ENCODE measurements at places on chromosomes 1 and 21.
A peak's percentile ranks its signal among the peaks of the same experiment; 100 is the strongest.

DNA sequence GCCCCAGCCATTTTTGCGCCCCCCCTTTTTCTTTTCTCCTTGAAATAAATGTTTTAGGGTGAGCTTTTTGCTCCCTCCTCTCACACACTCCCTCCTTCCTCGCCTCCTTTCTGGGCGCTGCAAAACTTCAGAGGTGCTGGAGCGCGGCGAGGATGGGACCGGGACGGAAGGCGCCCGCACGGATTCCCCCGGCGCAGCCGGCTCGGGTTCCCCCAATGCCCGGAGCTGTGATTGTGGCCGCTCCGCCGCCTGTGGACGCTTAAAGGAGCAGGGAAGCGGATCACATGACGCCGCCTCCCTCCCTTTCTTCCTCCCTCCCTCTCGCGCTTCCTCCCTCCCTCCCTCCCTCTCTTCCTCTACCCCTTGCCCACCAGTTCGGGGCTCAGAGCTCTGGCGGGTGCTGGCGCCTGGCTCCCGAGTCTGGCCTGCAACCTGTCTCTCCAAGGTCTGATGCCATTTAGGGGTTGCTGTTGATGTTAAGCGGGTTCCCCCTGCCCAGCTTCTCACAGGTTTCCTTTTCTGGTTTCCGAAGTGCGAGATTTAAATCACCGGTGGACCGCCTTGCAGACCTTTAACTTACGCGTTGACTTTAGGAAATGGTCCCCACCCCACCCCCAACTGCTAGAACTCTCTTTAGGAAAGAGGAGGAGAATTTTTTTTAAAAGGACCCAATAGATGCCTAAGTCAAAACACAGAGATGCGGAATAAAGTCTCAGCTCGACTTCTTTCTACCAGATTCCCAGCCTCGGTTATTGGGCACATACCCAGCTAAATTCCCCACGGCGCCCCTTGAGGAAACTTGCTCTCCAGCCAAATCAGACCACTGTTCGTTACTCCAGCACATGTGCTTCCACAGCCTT, at the start of gene WLS:
Gene WLS (minus strand): TSS at position 235 of the 860 bp plus-strand sequence. CDS start 224 bp downstream, at position 11.
- DNase-seq = peak; percentile 60

GRCh38 chr1:20430355-20431175, 55.4 kb downstream of the CAMK2N1 start:
- DNase-seq = no peak

DNA sequence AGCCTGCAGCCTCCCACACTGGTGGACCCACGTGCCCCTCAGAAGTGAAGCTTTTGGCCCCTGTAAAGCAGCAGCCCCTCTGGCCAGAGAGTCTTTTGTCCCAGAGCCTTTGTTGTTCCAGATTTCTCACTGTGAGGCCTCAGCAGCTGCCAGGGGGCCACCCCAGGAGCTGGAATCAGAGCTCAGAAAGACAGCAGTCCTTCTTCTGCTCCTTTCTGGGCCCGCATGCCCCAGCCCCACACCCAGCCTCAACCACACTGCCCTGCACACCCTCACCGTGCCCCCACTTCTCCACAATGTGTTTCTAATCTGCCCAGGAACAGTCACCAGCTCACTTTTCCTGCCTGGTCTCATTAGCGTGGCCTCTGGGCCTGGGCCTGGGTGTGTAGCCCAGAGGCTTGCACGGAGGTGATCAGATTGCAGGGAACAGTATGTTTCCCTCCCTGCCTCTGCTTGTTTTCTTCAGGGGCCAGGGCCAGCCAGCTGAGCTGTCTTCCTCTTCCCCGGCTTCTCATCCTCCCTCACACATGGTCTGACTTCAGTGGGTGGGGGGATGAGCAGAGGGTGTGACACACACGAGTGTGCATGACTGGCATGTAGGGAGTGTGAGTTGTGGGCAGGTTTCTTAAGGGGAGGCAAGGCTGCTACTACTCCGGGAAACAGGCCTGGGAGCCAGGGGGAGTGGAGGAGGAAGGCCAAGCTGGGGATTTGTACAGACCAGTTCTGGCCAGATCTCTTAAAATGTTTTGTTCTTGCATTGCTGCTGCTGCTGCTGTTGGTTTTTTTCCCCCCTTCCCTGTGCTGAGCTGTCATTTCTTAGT, 82.5 kb upstream of the ZNF648 start:
- DNase-seq = no peak

- DNase-seq = no peak
Observed at GRCh38 chr1:181126871-181127587, 38.5 kb downstream of the IER5 start.

- no peak for DNase-seq
Observed at GRCh38 chr1:212055333-212055732, 19.8 kb downstream of the DTL start.

DNA sequence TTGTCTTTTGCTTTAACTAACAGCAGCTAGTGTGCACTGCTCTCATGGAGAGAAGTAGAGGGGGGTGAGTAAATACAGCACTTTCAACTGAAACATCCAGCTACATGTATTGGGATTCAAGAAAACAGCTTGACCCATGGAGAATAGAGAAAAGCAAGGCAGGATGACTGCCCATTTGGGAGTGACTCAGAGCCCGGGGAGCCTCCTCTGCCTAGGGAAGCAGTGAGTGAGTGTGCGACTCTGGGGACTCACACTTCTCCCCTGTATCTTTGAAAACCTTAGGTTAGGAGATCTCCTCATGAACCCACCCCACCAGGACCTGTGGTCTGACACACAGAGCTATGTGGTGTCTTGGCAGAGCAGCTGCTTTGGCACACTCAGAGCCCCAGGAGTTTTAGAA, 82.0 kb upstream of the PTGFR start:
- no peak for DNase-seq

GRCh38 chr1:67827688-67828087, 5.6 kb downstream of the GNG12 start:
- DNase-seq = no peak

DNA sequence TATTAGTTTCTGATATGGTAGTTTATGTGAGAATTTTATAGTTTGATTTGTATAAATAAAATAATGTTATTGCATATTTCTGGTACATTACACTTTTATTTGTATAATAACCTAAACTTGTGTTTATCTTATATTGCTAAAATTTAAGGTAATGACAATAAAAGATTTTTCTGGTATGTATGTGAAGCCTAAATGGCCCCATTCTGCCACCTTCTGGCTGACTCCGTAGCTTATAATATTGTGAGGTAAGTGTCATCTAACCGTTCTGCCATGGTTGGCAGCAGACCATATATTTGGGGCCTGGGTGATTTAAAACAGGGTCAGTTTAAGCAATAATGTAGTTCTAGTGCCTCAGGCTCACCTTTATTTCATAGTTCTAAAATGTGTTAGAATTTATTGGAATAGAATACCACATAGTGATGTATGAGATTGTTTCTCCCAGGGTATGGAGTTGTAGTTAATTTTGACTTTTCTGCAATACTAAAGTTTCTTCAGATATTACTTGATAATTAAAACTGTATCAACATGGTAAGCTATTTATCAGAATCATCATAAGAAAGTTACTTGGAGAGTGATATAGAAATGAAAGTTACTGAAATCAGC, 21.2 kb upstream of the PRKACB start:
- no peak for DNase-seq

DNA sequence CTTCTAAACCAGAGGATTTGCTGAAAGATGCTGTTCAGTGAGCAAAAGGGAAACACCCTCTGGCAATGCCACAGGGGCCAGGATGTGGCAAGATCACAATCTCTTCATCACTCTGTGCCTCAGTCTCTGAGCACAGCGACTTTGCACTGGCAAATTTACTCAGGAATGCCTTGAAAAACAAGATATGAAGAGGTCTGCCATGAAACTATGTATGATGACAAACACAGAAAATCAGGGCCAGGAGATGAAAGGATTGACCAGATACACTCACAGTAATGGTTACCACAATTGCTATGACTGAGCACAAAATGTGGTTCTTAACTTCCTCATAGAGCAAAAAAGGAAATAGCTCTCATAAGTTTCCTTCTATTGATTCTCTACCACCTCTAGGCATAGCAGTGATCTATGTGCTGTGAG, 5.8 kb downstream of the TTC13 start:
- DNase-seq = no peak

- no peak for DNase-seq
Observed at GRCh38 chr1:151831605-151832004, at the start of gene RORC. Gene RORC, minus strand, starts transcription at chr1:151831802. Its CDS starts 38 bp downstream, at chr1:151831764.

- DNase-seq = no peak
Observed at GRCh38 chr1:70458131-70458530, 47.1 kb downstream of the CTH start.

- DNase-seq = no peak
Observed at GRCh38 chr1:178172939-178173338, 79.0 kb downstream of the RASAL2 start.

- peak; percentile 38 for DNase-seq
Observed at GRCh38 chr1:64133036-64133435, 70.4 kb upstream of the UBE2U start.

GRCh38 chr1:245710961-245711903, 556.4 kb downstream of the KIF26B start:
- no peak for DNase-seq

GRCh38 chr1:170114906-170115305, 30.9 kb upstream of the NTMT2 start:
- DNase-seq = peak; percentile 1

DNA sequence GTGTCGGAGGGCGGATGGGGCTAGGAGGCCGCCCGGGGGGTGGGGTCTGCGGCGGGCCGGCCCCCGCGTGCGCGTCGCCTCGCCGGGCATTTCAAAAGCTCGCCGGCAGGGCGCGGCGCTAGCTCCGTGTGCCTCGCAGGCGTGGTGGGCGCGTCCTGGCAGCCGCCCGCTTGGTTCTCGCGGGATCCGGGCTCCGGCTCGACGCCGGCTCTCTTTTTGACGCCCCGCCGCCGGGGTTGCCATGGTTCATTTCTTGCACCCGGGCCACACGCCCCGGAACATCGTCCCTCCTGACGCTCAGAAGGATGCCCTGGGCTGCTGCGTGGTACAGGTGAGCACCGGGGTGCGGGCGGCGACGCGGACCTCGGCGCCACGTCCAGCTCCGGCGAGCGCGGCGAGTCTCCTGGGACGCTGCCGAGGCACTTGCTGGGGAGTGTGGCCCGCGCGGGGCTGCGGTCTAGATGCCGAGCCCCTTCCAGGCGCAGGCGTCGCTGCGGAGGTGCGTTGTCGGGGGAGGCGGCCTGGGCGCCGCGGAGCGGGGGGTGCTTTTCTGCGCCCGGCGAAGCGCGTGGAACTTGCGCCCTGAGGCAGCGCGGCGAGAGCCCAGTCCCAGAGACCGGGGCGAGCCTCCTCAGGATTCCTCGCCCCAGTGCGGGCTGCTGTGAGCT, at the start of gene ZYG11A:
Gene ZYG11A (plus strand): TSS at position 118 of the 668 bp plus-strand sequence. CDS start 124 bp downstream, at position 242.
- peak; percentile 51 for DNase-seq

- peak; percentile 41 for DNase-seq
Observed at GRCh38 chr1:193558491-193559028, 372.1 kb upstream of the B3GALT2 start.

GRCh38 chr1:59814901-59815825, at the start of gene HOOK1:
Gene HOOK1, plus strand, starts transcription at chr1:59814949. Its CDS starts 169 bp downstream, at chr1:59815118.
- DNase-seq = no peak

DNA sequence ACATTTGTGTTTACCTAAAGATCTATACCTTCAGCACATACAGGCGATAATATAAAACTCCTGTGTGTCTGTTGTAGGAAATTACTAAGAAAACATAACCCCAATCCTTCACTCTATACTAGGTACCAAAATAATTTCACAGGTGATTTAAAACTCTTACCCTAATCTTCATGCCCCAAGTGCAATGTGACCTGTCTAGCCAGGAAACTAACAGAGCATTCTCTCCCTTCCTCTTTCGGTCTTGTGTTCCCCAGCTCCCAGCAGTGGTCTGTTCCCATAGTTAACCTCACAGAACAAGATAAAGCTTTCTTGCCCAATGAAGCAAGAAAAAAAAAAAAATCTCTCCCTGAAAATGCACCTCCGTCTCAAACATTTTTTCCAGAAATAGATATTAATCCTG, 493.5 kb downstream of the DPYD start:
- DNase-seq = no peak

- DNase-seq = no peak
Observed at GRCh38 chr1:169041366-169041765, 65.1 kb upstream of the ATP1B1 start.
